Midbrain (tissue), 1 donor: ENCODE measurements at places on chromosomes 11 and 22.
A peak's percentile ranks its signal among the peaks of the same experiment; 100 is the strongest.

DNA sequence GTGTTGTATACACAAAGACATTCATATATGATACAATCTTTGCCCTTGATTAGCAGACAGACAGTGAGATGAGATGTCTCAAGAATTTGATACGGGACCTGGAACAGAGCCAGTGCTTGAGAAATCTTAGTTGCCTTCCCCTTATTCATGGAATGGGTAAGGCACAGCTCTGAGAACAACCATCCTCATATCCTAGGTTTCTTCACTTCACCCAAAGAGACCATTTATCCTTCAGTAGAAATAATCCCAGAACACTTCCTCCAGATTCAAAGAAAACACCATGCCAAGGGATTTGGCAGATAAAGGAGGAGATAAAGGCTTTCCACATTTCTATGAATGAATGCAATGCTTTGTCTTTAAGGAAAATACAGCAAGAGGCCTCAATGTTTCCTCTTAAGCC is 8.8 kb upstream of the IZUMO1R start:
- no peak for DNase-seq

- DNase-seq, result no peak
Measured at GRCh38 chr22:50070366-50070765, 12.3 kb upstream of the TTLL8 start.

GRCh38 chr22:23146478-23147205 is 1.4 kb downstream of the RAB36 start:
- no peak for DNase-seq

- no peak for DNase-seq
Measured at GRCh38 chr11:60988658-60989057, 17.2 kb downstream of the CD6 start.

DNA sequence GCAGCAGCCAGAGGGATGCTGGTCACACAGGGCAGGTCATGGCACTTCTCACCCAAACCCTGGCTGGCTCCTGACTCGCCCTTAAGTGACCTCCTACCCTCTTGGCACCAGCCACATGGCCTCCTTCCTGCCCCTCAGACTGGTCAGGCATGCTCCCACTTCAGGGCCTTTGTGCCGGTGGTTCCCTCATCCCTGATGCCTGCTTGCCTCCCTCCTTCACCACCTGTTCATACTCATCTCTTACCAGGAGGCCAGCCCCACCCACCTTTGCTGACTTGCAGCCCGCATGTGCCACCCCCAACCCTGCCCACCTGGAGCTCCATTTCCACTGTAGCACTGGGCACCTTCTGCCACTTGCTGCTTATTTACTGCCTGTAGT is 20.1 kb downstream of the GNAZ start:
- DNase-seq, result no peak

GRCh38 chr11:8038811-8039529 is 42.0 kb upstream of the TUB start:
- DNase-seq, result no peak

GRCh38 chr11:35293035-35293434 is 126.3 kb downstream of the SLC1A2 start:
- DNase-seq, result no peak

GRCh38 chr11:68934666-68935065 is 31.0 kb downstream of the IGHMBP2 start:
- no peak for DNase-seq

DNA sequence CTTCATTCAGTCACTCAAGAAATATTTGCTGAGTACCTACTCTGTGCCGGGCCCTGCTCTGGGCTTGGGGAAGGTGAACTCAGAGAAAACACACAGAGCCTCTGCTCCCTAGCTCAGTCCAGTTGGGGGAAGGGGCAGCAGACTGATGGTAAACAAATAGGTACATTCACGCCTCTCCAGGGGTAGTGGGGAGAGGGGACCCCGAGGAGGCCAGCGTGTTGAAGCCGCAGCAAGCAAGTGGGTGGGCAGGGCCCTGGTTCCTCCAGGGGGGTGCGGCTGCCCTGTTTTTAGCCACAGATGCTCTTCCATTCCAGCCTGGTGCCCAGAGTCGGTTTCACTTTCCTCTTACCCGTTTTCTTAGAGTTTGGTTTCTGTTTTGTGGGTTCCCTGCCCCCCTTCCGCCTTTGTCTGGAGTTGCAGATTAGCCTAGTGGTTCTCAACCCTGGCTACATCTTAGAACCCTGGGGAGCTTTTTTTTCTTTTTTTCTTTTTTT is 8.7 kb downstream of the DRAP1 start:
- DNase-seq, result no peak

DNA sequence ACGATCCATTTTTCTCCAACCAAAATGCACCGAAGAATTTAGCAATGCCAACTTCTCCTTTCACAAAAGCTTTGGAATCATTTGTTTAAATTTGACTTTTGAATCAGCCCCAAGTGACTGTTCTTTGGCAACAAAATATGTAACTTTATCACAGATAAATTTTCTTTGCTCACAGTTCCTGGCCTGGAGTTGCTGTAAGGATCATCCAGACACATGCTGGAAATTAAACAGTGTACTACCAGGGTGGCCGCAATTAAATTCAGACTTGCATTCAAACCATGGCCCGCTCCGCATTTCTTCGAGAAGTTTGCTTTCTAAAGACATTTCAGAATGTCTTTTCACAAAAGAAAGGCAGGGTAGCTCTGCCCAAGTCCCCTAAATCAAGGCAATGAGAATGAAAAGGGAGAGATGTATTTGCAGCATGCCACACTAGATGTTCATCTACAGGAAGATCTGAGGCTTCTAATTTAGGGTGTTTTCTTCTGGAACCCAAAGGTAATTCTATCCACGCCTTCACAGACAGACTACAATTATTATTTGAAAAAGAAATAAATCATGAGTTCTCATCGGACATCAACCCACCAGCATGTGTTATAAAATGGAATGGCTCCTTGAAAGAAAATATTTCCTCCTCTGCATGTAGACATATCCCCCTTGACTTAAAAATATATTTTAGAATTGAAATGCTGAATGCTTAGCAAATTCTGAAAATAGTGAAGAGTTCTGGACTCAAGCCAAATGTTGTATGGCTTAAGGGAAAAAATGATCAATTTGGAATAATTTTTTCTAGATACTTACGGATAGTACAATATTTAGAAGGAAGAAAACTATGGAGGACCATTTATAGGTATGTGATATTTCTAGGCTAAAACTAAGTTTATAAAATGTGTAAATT is 189.7 kb upstream of the BLID start:
- DNase-seq, result peak; percentile 34

- no peak for DNase-seq
Measured at GRCh38 chr11:134643115-134644012, 231.3 kb upstream of the B3GAT1 start.

DNA sequence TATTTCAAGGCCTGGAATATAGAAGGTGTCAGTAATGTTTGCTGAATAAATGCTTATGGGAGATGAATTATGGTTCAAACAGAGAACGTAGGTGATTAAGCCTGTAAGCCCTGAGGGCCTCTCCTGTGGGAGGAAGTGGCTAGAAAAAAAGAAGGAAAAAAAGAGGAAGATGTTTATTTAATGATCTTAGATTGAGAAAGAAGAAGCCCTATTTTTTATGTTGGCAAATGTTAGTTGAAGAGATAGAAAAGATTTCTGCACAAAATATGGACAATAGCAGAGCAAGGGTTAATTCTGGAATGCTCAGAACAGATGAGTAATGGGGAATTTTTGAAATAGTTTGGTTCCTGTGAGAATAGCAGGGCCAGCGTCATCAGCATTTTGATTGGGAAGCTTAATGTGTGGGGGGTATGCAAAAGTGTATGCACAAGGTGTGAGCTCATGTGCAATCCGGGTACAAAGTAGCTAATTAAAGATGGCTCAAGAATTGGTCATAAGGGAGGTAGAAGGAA is 95.7 kb downstream of the TEAD1 start:
- DNase-seq, result no peak

- DNase-seq, result no peak
Measured at GRCh38 chr11:108616549-108616948, 23.0 kb upstream of the EXPH5 start.

- DNase-seq, result no peak
Measured at GRCh38 chr11:45794169-45794568, 10.8 kb upstream of the SLC35C1 start.

DNA sequence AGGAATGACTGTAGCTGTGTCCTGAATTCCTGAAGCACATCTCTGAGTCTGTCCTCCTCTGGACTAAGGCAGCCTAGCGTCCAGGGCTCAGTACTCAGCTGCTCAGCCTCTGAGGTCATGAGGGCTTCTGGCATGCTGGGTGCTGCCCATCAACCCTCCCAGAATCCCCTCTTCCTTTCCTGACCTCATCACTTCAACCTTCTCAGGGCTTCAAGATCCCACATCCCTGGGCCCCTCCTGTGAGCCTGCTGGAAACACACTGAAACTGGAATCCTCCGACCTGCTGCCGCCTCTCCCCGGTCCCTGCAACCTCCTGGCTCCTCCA is 803 bp downstream of the KRTAP5-8 start:
- DNase-seq, result no peak

GRCh38 chr11:10496296-10496936 is 41.4 kb downstream of the AMPD3 start:
- no peak for DNase-seq

GRCh38 chr11:59710136-59710847 is 3.4 kb downstream of the OR10V1 start:
- no peak for DNase-seq
